ENCODE measurements at places on chromosomes 5 and 9.

GRCh38 chr5:149153751-149154610 is 12.7 kb downstream of the ABLIM3 start:
- no peak for DNase-seq

DNA sequence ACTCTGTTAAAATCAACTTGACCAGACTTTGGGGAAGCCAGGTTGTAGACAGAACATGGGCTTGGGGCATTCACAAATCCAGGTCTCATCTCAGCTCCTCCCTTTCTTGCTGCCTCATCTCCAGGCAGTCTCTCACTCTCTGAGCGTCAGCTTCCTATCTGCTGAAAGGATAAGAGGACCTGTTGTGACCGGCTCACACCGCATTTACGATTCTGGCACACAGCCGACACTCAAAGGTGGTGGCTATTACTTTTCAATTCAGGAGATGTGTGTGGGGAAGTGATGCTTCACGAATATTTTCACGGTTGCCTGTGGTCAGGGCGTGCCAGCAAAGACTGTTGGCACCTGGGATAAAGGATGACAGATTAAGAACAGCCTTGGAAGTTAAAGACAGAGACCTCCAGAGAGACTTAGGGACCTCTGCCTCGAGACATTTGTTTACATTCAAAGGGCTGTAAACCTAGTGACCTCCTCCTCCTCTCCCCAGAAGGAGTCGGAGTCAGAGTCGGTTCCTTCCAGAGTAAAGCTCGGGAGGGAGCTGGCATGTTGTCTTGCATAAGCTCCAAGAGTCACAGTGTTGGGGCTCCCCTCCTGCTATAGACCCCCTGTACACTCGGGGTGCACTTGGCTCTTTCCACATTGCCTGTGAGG is 83.2 kb downstream of the AK8 start:
- no peak for DNase-seq

GRCh38 chr5:148290271-148291195 is 21.7 kb upstream of the SPINK7 start:
- no peak for DNase-seq

- DNase-seq, result no peak
Measured at GRCh38 chr9:16247188-16247875, 623.1 kb downstream of the BNC2 start.

DNA sequence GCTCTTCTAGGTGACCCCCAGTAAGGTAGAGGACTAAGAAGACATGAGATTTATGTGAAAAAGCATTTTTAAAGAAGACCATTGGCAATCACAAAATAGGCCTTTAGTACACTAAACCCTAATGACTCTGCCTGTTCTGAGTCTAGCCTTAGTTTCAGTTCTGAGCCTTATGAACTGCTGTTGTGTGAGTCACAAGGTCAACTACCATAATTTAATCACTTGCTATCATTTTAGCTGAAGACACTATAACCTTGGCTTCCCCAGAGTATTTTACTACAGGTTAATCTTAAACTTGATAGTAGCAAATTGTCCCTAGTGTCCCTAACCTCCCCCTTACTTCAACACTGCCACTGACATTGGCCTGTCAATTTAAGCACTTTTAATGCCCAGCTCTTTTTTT is 34.4 kb downstream of the APC start:
- no peak for DNase-seq

DNA sequence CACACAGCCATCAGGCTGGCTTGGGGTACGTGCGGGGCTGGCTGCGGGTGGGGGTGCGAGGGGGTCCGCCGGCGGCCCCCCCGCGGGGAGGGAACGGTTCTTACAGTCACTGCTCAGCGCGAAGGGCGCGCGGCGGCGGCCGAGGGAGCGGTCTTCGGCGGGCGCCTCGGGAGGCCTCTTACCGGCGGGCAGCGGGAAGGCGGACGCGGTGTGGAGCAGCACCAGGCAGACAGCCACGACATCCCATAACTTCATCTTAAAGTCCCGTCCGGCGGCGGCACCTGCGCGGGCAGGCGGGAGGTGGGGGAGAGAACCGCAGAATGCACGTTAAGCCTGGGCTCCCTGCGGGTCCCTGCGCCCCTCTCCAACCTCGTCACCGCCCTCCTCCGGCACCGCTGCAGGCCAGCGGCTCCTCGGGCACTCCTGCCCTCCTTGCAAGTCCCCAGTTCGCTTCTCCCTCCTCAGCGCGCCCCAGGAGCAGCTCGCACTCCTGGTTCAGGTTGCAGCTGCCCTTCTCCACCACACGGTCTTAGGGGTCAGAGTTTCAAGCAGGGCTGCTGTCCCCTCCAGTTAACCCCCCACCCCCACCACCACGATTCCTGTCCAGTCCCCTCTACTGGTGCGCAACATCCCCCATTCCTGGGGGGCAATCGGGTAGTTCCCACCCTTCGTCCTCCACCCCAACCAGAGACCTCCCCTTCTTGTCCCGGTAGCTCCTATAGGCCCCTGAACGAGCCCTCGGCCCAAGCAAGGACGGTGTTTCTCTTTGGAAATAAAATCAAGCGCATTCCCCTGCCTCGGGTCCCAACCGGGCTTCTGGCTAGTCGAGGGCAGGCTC is 5.1 kb downstream of the GDNF start:
- no peak for DNase-seq

DNA sequence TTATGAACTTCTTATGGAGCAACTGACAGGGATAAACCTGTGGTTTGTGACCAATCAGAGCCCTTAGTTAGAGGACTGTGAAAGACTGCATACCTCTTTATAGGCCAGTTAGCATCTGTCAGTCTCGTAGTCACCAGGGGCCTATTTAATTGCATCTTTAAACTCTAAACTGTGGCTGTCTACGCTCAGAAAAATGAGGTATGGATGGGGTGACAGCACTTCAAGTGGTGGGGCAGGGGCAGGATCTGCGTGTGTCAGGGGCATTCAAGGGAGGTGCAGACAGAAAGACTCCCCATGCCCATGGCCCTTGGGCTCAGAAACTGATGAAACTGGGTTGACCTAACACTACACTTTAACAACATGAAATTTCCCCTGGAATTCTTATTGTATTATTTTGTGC is 132.6 kb upstream of the TBCA start:
- DNase-seq, result no peak

GRCh38 chr5:26034813-26035212 is 1003.6 kb downstream of the CDH9 start:
- no peak for DNase-seq

All from amygdala (tissue), 56 donors.